ENCODE measurements at places on chromosomes 2 and 18. TPM values are rescaled to one million over a fixed set of nuclear protein-coding genes. Genes with fewer than 3 reads are reported as not detected.

The ACVR2A gene
- 9.5 TPM for polyA plus RNA-seq

The DYTN gene
- polyA plus RNA-seq, result not detected

The GKN2 gene
- not detected for polyA plus RNA-seq

The CCDC141 gene
- 11.7 TPM for polyA plus RNA-seq

The RAB6C gene
- polyA plus RNA-seq, result not detected

The VAMP8 gene
- polyA plus RNA-seq, result 71.7 TPM

The ZEB2 gene
- polyA plus RNA-seq, result 0.45 TPM

The LOXHD1 gene
- not detected for polyA plus RNA-seq

The PROC gene
- polyA plus RNA-seq, result 2.7 TPM

The CROCC2 gene
- not detected for polyA plus RNA-seq

The LAMA3 gene
- 3.3 TPM for polyA plus RNA-seq

- no peak overlapping the region for H3K4me3 ChIP-seq
- H3K4me1 ChIP-seq, result no peaks in the 10 kb centered on the region
- DNase-seq, result no peak
- peaks cover 25% of the 10 kb centered on the region for H3K36me3 ChIP-seq
These were observed 44.6 kb downstream of the SMAD4 start for GRCh38 chr18:51074605-51075004.

GRCh38 chr2:207528980-207529329, 807 bp upstream of the CREB1 start:
- H3K27me3 ChIP-seq, result peaks cover 13% of the 10 kb centered on the region
- peak; percentile 64 for DNase-seq
- H3K36me3 ChIP-seq, result no peaks in the 10 kb centered on the region
- H3K4me1 ChIP-seq, result peaks cover 34% of the 10 kb centered on the region

DNA sequence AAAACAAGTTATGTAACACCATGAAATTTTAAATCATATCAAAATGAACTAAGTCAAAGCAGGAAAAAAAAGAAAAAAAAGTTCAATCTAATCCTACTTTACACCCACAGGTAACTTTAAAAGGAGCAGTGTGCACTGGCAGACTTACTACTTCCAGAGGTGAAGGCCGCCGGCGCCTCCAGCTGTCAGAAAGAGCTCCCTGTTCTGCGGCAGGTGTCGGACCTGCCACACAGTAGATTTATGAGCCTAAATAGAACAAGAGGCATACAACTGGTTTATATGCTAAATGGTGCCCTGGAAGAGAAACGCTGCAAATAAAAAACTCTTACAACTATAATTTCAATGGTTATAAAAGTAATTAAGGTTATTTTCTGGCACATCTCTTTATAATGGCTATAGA, 23.1 kb upstream of the PNO1 start:
- DNase-seq, result no peak
- H3K36me3 ChIP-seq, result peaks cover 4% of the 10 kb centered on the region
- no peaks in the 10 kb centered on the region for H3K4me1 ChIP-seq
- no peak overlapping the region for H3K4me3 ChIP-seq

DNA sequence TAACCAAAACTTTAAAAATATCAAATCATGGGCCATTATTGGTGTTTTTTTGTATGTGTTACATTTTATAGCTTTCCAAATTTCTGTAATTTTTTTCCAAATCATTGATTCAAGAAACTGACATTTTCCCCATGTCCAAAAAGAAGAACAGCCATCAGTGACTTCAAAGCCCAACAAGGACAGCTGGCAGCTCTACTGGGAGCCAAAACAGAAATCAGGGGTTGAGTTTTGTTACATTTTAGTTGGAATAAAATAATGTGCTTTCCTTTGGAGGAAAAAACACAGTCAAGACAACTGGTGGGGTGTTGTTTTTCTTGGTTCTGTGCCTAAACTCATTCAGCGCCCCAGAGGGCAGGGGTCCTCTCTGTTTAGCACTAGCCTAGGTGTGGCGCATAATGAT, 23.8 kb downstream of the AKAIN1 start:
- no peak overlapping the region for H3K4me3 ChIP-seq
- H3K4me1 ChIP-seq, result no peaks in the 10 kb centered on the region
- no peak for DNase-seq
- H3K36me3 ChIP-seq, result no peaks in the 10 kb centered on the region
- H3K27me3 ChIP-seq, result no peaks in the 10 kb centered on the region

DNA sequence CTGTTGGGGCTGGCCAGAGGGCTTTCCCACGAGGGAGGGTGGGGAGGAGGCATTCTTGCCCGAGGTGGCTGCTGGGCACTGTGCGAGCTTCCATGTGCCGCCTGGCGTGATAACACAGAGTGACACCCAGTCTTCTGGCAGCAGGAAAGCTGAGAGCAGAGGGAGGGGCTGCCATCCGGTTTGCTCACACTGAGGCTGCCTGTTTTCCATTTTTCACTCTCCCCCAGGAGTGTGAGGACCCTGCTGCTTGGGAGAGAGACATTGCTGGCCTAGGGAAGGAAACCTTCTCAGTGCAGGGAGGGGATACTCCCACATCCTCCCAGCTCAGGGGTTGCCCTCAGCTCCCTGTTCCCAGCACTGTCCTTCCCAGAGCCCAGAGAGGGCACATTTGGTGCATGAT, 73.1 kb downstream of the INHBB start:
- no peaks in the 10 kb centered on the region for H3K27me3 ChIP-seq
- no peaks in the 10 kb centered on the region for H3K36me3 ChIP-seq
- H3K4me3 ChIP-seq, result no peak overlapping the region
- no peak overlapping the region for H3K27ac ChIP-seq
- DNase-seq, result no peak
- no peaks in the 10 kb centered on the region for H3K4me1 ChIP-seq

DNA sequence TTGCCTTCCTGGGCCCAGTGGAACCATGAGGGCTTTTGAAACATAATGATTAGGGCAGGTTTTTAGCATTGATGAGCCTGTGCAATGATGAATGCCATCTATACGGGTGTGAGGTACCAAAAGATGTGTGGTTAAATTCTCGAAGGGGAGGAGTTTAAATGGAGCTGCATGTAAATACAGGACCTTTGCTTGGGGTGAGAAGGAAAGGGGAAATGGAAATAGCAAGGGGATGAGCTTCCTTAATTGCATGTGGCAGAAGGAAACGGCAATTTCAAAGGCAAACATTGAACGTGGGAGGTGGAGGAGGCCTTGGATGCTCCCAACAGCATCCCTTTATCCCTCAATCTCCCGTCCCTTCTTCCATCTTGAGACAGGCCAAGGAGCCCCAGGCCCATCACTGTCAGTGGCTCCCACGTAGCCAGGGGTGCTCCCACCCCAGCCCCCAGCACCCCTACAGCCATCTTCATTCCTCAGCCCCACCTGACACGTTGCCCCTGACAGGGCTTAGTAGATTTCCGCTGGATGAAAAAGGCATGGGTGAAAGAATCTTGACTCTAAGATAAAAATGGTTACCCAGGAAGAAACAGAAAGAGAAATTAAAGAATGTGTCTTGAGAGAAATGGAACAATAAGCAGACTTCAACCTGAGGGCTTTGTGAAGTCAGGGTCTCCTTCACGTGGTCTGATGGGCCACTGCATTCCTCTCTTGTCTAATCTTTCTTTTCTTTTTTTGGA, 32.5 kb downstream of the INPP5D start:
- H3K36me3 ChIP-seq, result no peaks in the 10 kb centered on the region
- no peaks in the 10 kb centered on the region for H3K27me3 ChIP-seq
- no peaks in the 10 kb centered on the region for H3K4me1 ChIP-seq
- no peak overlapping the region for H3K4me3 ChIP-seq
- DNase-seq, result no peak
- H3K27ac ChIP-seq, result no peak overlapping the region

GRCh38 chr2:12176623-12177454, 430.4 kb downstream of the LPIN1 start:
- no peak for DNase-seq
- H3K36me3 ChIP-seq, result no peaks in the 10 kb centered on the region
- H3K4me3 ChIP-seq, result no peak overlapping the region
- H3K27me3 ChIP-seq, result no peaks in the 10 kb centered on the region
- H3K4me1 ChIP-seq, result no peaks in the 10 kb centered on the region
- no peak overlapping the region for H3K27ac ChIP-seq

DNA sequence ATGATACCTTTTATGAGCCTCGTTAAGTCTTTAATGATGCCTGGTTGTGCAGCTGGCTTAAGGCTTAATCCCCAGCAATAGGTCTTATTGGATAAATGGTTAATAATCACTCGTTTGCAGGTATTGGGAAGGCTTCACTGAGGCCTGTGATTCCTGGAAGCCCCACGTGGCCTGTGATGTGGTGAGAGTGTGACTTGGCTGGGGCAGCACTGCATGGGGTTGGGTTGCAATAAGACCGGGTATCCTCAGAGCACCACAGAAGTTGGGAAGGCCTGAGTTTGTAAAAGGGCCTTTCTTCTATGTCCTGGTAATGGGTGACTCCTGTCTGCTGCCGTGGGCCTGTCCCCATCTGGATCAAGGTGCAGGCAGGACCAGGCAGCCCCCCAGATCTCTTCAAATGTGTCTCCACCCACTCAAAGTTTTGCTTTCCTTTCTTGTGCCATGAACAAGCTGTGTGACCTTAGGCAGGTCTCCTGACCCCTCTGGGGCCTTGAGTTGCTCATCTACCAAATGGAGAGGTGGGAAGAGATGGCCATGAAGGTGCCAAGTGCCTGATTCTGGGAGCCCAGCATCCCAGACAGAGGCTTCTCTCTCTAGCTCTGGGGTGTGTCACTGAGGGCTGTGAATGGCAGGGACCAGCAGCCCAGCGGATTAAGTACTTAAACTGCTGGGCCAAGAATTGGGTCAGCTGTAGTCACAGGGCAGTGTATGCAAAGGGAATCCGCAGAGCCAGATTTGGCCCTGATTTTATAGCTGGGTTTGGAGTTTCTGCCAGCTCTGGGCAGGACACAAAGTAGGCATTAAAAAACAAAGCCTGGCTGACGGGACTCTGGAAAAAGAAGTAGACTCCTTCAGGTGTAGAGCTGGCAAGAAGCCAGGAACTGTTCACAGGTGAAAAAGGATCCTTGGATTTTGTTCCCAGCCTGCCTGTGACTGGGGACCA, 24.4 kb downstream of the LBH start:
- H3K27me3 ChIP-seq, result no peaks in the 10 kb centered on the region
- no peaks in the 10 kb centered on the region for H3K4me1 ChIP-seq
- no peak overlapping the region for H3K4me3 ChIP-seq

DNA sequence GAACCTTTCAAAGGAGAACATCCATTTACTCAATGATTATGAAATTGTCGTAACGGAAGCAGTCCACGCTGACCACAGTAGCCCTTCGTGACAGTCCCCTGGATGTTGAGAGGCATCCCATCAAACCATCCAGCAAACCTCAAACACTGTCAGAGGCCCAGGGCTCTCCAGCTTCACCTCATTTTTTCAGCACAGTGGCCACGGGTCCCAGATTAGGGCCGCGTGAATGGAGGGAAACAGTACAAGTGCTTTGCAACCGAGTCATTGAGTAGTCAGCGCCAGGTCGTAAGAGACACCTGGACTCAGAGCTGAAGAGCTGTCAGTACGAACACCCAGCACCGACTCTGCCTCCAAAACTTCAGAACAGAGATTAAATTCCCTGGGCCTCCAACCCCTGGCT, 552.5 kb upstream of the SALL3 start:
- no peaks in the 10 kb centered on the region for H3K4me1 ChIP-seq
- no peaks in the 10 kb centered on the region for H3K36me3 ChIP-seq
- no peak overlapping the region for H3K4me3 ChIP-seq

DNA sequence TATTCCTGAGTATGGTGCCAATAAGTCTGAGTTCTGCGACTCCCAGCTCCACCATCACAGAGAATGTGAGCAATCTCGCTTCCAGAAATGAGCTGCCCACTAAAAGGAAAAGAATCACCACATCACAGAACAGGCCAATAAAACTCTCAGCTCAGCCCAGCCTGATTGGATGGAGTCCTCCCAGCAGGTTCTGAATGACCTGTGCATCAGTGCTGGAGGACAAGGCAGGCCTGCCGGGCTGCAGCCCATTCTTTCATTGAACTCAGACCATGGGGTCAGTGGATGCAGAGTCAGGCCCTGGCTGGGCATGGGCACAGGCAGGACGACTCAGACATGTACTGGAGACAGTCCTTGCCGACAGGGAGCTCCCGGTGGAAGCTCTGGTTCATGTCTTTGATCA, 132.7 kb upstream of the REV1 start:
- H3K27me3 ChIP-seq, result no peaks in the 10 kb centered on the region
- H3K4me3 ChIP-seq, result no peak overlapping the region
- DNase-seq, result no peak
- no peak overlapping the region for H3K27ac ChIP-seq
- no peaks in the 10 kb centered on the region for H3K36me3 ChIP-seq

GRCh38 chr2:102801858-102802699, 40.2 kb downstream of the TMEM182 start:
- DNase-seq, result no peak
- no peak overlapping the region for H3K4me3 ChIP-seq
- peaks cover 23% of the 10 kb centered on the region for H3K36me3 ChIP-seq

DNA sequence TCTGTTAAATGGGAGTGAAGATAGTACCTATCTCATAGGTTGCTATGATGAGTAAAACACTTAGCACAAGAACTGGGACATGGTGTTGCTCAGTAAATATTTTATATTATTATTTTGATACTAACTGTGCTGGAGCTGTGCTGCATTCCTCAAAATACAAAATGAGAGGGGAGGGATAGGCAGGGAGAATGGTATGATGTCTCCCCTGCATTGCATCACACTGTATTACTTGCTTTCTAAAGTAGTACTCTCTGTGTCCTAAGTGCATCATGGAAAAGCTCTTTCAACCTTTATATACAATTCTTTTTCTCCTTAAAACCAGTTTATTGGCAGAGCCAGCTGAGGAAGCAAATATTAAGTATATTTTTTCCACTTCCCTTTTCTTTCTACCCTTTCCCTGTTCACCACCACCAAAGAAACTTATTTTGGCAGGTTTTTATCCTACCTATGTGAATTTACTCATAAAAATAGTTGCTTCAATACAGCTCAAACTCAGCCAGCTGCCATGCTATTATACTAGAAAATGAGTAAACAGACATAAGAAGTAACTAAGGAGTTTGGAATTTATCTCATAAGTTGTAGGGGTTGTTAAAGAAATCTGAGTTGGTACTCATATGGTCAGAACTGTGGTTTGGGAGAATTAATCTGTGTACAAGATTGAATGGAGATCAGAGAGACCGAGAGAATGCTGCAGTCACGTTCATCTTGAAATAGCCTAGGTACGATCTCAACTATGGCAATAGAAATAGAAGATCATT, 60.3 kb downstream of the EHBP1 start:
- no peaks in the 10 kb centered on the region for H3K27me3 ChIP-seq
- H3K36me3 ChIP-seq, result no peaks in the 10 kb centered on the region
- H3K4me1 ChIP-seq, result no peaks in the 10 kb centered on the region
- no peak for DNase-seq
- H3K4me3 ChIP-seq, result no peak overlapping the region

DNA sequence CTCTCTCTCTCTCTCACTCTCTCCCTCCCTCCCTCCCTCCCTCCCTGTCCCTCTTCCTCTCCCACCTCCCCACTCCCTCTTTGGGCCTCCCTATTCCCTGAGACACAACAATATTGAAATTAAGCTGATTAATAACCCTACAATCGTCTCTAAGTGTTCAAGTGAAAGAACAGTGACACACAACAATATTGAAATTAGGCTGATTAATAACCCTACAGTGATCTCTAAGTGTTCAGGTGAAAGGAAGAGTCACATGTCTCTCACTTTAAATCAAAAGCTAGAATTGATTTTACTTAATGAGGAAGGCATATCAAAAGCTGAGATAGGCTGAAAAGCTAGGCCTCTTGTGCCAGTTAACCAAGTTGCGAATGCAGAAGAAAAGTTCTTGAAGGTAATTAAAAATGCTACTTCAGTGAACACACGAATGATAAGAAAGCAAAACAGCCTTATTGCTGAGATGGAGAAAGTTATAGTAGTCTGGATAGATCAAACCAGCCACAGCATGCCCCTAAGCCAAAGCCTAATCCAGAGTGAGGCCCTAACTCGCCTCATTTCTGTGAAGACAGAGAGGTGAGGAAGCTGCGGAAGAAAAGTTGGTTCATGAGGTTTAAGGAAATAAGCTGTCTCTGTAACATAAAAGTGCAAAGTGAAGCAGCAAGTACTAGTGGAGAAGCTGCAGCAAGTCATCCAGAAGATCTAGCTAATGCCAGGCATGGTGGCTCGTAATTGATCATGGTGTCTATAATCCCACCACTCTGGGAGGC, 21.3 kb downstream of the MALT1 start:
- no peaks in the 10 kb centered on the region for H3K36me3 ChIP-seq
- H3K27me3 ChIP-seq, result no peaks in the 10 kb centered on the region
- no peak for DNase-seq
